Psoas muscle (tissue), 8 donors: ENCODE measurements at places on chromosomes 5 and 9. TPM values are rescaled to one million over a fixed set of nuclear protein-coding genes. Genes with fewer than 3 reads are reported as not detected.
A peak's percentile ranks its signal among the peaks of the same experiment; 100 is the strongest.

- no peaks in the 10 kb centered on the region for H3K4me1 ChIP-seq
- no peak overlapping the region for H3K27ac ChIP-seq
- peaks cover 3% of the 10 kb centered on the region for H3K27me3 ChIP-seq
- no peak overlapping the region for H3K4me3 ChIP-seq
- no peaks in the 10 kb centered on the region for H3K36me3 ChIP-seq
- no peak for DNase-seq
Observed at GRCh38 chr5:9351546-9351945, 194.3 kb downstream of the SEMA5A start.

DNA sequence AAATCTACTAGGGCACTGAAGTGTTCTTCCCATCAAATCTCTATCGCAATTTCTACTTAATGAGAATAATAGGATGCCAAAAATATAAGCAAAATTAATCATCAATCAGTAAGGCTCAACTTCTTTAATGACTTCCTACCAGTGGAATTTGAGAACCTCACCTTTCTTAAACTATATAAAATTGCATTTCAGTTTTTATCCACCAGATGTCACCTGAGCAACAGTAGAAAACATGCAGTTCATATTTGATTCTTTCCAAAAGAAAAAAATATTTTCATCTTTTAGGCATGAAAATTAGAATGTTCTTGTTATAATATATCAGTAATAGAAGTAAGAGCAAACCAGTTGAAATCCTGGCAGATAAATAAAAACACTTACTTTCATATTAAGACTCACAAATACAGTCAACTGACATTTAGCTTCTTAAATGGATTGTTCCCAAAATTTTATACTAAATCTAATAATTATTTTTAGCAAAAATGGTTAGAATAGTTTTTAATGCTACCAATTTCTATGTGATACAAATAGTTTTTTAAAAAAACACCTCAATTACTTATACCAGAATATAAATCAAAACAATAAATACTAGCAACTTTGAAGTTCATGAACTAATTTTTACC, 13.4 kb upstream of the CCDC112 start:
- no peak overlapping the region for H3K4me3 ChIP-seq
- no peaks in the 10 kb centered on the region for H3K4me1 ChIP-seq
- no peaks in the 10 kb centered on the region for H3K36me3 ChIP-seq
- no peak for DNase-seq

- DNase-seq: no peak
- H3K27ac ChIP-seq: no peak overlapping the region
- H3K4me1 ChIP-seq: no peaks in the 10 kb centered on the region
- no peak overlapping the region for H3K4me3 ChIP-seq
- H3K27me3 ChIP-seq: no peaks in the 10 kb centered on the region
Observed at GRCh38 chr9:76703270-76703669, 61.0 kb upstream of the PCA3 start.

DNA sequence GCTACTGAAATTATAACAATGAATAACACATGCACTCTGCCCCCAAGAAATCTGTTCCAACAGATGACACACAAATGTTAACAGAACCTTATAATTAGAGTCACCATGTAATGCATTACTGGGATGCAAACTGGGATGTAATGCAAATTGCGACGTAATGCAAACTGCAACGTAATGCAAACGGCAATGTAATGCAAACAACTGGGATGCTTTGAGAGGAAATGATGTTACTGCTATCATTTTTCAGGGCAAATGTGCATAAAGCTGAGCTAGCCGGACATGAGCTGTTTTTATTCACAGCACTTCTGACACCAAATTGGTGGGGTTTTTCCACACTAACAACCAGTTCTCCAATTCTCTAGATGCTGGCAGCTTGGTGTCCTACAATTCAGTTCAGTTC, 117.2 kb downstream of the ADAMTS16 start:
- no peaks in the 10 kb centered on the region for H3K27me3 ChIP-seq
- no peak for DNase-seq
- H3K4me1 ChIP-seq: no peaks in the 10 kb centered on the region
- H3K36me3 ChIP-seq: no peaks in the 10 kb centered on the region
- no peak overlapping the region for H3K27ac ChIP-seq

GRCh38 chr5:140246378-140247122, 56.4 kb downstream of the PFDN1 start:
- peaks cover 83% of the 10 kb centered on the region for H3K4me1 ChIP-seq
- peak; percentile 72 for DNase-seq
- no peak overlapping the region for H3K4me3 ChIP-seq
- no peaks in the 10 kb centered on the region for H3K36me3 ChIP-seq
- H3K27ac ChIP-seq: peak overlapping the region; percentile 88

GRCh38 chr9:80811003-80811402, 878.3 kb downstream of the TLE1 start:
- H3K4me3 ChIP-seq: no peak overlapping the region
- H3K4me1 ChIP-seq: no peaks in the 10 kb centered on the region
- H3K27ac ChIP-seq: no peak overlapping the region
- H3K27me3 ChIP-seq: no peaks in the 10 kb centered on the region

- no peak overlapping the region for H3K4me3 ChIP-seq
- DNase-seq: no peak
- no peaks in the 10 kb centered on the region for H3K36me3 ChIP-seq
- no peaks in the 10 kb centered on the region for H3K4me1 ChIP-seq
- no peak overlapping the region for H3K27ac ChIP-seq
- no peaks in the 10 kb centered on the region for H3K27me3 ChIP-seq
Observed at GRCh38 chr5:73938280-73938937, 312.4 kb downstream of the ARHGEF28 start.

GRCh38 chr9:123368023-123368422, 12.0 kb downstream of the CRB2 start:
- no peaks in the 10 kb centered on the region for H3K4me1 ChIP-seq
- H3K27me3 ChIP-seq: peaks cover 21% of the 10 kb centered on the region
- no peak overlapping the region for H3K27ac ChIP-seq
- no peak for DNase-seq
- no peaks in the 10 kb centered on the region for H3K36me3 ChIP-seq
- no peak overlapping the region for H3K4me3 ChIP-seq

DNA sequence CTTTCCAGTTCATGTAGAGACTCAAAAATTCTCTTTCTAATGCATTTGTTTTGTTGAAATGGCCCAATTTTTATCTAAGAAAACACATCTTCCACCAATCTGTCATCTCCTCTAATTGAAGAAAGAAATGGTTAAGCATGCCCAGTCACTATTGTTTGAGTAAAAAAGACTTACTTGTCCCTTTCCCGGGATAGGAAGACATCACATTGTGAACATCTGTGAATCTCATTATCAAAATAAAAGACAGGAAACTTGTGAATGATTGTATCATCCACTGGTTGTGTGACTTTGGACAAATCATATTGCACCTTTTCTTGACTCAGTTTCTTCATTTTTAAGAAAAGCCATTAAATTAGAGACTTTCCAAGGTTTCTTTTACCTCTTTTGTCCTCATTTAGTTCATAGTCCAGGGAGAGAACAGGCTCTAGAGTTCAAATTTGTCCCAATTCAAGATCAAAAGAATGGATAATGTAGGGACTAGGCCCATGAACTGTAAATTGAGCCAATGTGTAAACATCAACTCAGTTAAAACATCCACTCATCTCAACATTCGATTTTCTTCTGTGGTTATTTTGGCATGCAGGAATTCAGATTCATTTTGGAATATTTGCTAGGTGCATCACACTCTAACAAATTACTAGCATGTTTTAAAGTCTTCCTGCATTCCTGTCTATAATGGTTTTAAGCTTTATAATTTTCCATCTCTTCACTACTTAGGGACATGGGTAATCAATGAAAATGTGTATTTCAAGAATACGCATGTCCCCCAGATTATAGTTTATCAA, 838.0 kb upstream of the WWC1 start:
- H3K4me3 ChIP-seq: no peak overlapping the region
- H3K4me1 ChIP-seq: no peaks in the 10 kb centered on the region
- H3K27me3 ChIP-seq: no peaks in the 10 kb centered on the region
- no peaks in the 10 kb centered on the region for H3K36me3 ChIP-seq

DNA sequence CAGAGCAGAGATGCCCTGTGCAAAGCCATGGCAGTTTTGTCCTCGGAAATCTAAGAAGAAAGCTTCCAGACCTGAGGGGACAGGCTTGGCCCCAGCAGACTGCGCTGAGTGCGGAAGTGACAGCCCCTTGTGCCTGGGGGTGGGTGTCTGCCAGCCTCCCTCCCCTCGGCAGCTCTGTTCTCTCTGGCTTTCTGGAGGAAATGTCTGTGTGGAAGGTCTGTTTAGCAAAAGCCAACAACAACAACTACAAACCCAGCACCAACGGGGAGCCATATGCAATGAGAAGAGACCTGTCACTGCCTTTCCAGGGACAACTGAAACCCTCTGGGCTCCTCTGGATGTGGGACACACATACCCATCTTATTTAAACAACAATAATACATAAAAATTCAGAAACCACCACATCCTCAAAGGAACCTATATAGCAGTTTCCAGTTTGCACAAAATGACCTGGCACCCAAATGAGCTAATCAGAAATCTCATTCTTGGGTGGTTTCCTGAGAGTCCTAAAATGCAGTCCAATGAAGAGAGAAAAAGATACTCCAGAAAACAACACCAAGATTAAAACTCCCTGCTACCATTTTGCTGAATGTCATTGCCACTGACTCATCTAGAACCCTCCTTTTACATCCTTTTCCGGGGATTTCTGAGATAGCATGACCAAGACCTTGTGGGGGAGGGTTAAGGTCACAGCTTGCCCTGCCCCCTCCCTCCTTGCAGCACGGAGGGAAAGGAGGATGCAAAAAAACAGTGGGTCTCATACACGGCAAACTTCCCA, 97.7 kb downstream of the AK8 start:
- H3K27me3 ChIP-seq: no peaks in the 10 kb centered on the region
- no peak for DNase-seq
- H3K4me3 ChIP-seq: no peak overlapping the region
- H3K36me3 ChIP-seq: no peaks in the 10 kb centered on the region

DNA sequence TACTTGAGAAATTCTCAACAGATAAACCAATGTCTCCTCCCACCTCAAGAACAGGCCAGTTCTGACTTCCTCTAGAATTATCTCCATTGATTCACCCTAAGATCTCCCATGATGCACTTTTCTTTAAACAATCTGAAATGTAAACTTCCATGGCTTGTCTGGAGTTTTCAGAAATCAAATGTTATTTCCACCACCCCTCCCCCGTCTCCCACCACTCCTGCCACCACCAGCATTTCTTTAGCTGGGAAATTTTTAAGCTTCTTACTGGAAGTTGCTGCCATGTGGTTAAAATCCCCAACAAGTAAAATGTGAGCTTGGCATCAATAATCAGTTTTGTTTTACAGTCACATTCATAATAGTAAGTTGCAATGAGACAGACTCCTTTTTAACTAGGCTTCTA, 32.8 kb upstream of the BASP1 start:
- DNase-seq: no peak
- H3K27me3 ChIP-seq: no peaks in the 10 kb centered on the region
- no peak overlapping the region for H3K27ac ChIP-seq

GRCh38 chr5:61130289-61130688, 32.0 kb downstream of the SMIM15 start:
- no peak overlapping the region for H3K27ac ChIP-seq
- no peaks in the 10 kb centered on the region for H3K4me1 ChIP-seq
- no peaks in the 10 kb centered on the region for H3K27me3 ChIP-seq
- no peaks in the 10 kb centered on the region for H3K36me3 ChIP-seq

DNA sequence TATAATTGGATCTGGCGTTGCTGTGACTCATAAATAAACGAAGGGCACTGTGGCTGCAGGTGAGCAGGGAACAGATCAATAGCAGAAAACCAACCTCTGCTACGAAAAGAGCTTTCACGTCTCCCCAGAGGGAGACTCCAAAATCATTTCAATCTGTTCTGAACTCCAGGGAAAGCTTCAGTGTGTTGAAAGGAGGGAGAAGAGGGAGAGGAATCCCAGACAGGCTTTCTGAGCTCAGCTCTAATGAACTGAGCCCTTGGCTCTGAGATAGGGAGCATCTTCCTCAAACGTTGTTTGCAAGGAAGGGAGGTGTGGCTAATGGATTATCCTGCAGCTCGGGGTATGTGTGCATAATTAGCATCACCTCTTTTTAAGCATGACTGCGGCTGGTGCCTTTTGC, 288.0 kb upstream of the IRX4 start:
- no peak for DNase-seq
- no peak overlapping the region for H3K4me3 ChIP-seq
- peaks cover 8% of the 10 kb centered on the region for H3K27me3 ChIP-seq
- no peaks in the 10 kb centered on the region for H3K4me1 ChIP-seq

DNA sequence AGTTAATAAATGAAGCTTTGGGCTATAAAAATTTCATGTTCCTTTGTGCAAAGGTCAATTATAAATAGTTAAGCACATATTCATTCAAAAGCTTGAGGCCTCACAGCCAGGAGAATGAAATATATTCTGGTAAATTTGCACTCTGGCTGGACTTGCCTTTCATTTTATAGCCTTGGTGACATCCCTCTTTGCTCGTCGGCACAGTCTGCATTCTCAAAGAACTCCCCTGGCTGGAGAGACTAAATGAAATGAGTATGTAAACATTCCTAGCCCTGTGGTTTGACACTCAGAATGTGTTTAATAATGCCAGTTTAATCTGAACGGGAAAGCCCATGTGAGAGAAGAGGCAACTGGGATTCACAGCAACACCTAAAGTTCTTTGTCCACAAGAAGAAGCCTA, 285.6 kb downstream of the BRINP1 start:
- no peaks in the 10 kb centered on the region for H3K27me3 ChIP-seq
- no peak overlapping the region for H3K4me3 ChIP-seq
- no peak overlapping the region for H3K27ac ChIP-seq

DNA sequence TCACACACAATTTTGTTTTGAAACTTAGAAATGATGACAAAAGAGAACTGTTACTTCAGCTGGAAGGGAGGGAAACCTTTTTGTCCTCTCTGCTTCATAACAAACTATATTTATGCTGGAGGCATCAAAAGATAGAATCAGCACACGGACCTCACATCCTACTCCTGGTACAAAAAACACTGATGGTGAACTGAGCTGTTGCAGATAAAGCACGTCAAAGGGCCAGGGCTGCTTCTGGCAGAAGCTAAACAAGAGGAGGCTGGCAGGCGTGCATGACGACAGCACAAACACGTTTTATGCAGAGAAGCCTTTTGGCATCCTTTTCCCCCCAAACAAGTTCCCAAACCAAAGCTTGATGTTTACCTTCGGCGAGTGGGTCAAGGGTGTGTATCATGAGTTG, 169.6 kb downstream of the SLC24A2 start:
- no peak overlapping the region for H3K4me3 ChIP-seq
- no peaks in the 10 kb centered on the region for H3K4me1 ChIP-seq
- no peaks in the 10 kb centered on the region for H3K27me3 ChIP-seq
- H3K27ac ChIP-seq: no peak overlapping the region
- H3K36me3 ChIP-seq: no peaks in the 10 kb centered on the region

GRCh38 chr5:75042522-75042921, 9.8 kb downstream of the GCNT4 start:
- no peak overlapping the region for H3K27ac ChIP-seq
- H3K4me3 ChIP-seq: no peak overlapping the region
- no peak for DNase-seq

- DNase-seq: no peak
- H3K27me3 ChIP-seq: no peaks in the 10 kb centered on the region
Observed at GRCh38 chr5:156134216-156134615, 192.7 kb upstream of the SGCD start.

The MARCOL gene
- total RNA-seq: not detected

The CHSY3 gene
- total RNA-seq: 0.71 TPM

The FASTKD3 gene
- total RNA-seq: 6.3 TPM

The AQP3 gene
- 4.7 TPM for total RNA-seq
